ENCODE measurements at places on chromosomes 3 and 15.

- DNase-seq = no peak
These were observed 249.3 kb upstream of the TGFBR2 start for GRCh38 chr3:30356866-30357753.

DNA sequence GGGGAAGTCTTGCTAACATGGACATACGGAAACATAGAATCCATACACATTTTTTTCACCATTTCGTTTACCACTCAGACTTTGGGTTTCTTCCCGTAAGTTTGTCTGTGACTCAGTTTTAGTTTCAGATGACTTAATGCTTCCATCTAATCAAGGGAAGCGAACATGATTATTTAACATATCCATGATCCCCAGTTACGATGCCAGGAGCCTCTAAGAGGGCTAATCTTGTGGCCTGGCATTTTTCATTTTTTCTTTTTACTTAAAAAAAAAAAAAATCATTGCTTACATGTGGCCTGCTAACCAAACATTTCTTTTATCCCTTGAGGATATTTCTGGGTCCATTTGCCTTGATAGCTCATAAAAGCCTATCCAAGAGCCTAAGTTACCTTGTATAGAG lies 20.2 kb upstream of the PLOD2 start:
- DNase-seq = no peak

DNA sequence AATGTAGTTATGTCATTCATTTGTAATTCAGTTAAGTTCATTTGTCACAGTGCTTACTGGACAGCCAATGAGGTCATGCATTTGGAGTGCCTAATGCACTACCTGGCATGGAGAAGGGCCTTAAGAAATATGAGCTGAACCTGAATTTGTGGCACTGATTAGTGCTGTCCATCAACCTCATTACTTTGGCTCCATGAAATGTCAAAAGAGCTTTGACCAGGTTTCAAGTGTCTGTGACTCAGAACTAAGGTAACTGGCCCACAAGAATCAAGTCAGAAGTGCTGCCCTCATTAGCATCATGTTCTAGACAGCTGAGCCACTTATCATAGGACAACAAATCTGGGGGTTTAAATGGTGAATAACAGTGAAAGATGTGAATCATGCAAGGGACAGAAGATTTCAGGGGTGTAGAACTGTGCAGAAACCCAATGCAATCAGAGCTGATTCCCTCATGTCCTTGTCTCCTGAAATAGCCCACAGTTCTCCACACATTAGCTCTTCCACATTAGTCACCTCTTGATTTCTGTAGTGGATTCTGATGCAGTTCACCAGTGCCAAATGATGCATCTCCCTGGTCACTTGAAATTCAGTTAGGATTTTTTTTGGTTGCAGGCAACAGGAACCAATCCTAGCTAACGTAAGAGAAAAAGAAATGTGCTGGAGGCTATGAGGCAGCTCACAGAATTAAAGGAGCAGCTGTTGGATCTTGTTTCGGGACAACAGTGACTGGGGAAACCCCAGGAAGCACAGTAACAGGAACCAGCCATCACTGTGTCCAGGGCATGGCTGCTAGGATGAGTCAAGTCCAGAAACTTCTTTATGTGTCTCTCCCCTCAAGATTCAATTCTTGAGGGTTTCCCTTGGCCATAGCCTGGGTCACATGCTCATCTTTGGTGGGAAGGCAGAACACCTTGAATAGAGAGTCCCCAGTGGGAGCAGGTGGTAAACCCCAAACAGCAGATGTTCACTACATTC lies 38.7 kb downstream of the CHST2 start:
- peak; percentile 46 for DNase-seq

DNA sequence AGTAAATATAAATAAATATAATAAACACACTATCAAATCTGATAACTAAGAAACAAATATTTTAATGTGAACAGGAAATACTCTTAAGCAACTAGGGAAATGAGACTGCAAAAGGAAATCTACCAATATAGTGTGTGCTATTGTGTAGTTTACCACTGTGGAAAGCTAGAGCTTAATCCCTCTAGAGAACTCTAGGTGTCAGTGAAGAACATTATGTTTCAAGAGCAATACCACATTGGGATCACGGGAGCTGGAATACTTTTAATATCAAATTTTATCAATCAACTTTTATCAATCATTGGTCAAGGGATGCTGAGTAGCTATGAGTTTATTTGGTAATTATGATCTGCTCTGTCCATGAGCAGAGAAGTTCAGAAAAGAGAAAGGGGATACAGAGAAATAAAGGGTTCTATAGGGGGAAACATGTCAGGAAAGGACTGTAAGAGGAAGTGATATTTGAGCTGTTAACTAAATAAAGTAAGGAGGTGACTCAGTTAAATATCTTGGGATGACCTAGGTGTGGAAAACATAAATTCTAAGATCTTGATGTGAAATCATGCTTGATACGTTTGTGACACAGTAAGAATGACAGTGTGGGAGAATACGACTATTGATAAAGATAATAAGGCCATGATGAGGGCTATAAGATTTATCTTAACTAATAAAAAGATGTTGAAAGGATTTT lies 762.2 kb upstream of the ALCAM start:
- no peak for DNase-seq

DNA sequence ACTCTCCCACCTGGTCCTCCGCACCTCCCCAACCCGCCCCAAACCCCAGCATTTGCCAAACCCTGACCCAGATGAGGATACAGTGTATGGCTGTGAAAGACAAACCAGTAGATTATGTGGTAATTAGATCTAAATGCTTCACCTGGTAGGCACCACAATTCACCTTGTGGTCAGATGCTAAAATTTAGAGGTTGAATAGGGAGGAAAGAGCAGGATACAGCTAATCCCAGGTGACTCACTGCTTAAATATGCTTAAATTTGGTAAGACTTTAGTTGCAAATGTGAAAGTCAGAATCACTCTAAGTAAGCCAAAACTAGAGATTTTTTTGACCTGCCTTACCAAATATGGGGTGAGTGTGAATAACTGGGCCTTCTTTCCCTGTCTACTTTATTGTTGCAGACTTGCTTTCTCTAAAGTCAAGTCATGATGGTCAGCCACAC lies 105.5 kb downstream of the MME start:
- no peak for DNase-seq

DNA sequence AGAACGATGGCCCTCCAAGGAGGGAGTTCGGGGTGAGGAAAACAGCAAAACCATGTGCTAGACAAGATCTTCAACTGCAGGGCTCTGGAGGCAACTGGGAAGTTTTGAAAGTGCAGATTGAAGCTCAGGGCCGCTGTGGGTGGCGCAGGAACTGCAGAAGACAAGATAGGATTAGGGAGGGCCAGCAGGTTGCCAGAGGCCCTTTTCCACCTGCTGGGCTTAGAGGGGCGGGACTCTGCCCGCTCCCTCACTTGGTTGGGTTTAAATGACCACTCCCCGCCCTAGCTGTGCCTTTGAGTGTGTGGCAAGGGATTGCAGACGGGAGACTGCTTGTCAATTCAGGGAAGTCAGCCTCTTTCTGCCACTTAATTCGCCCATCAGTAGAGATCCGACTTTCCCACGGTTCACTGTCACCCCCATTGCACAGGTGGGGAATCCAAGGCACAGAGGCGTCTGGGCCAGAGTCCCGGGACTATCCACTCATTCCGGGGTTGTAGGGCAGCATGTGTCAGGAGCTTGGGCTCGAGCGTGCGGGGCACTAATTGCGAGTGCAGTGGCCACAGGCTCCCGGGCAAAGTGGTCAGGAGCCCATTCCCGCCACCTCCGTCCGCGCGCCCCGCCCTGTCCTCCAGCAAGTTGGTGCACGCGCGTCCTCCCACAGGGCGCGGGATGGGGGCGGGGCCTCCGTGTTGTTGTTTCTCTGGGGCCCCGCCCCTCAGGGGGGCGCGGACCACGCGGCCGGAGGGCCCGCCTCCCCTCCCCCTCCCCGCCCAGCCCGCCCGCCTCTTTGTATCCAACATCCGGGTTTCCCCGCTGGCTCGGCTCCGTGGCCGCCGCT lies at the start of gene ACVR2B:
Gene ACVR2B (plus strand): TSS at position 816 of the 838 bp plus-strand sequence. CDS start 433 bp downstream, outside the sequence.
- DNase-seq = peak; percentile 85

DNA sequence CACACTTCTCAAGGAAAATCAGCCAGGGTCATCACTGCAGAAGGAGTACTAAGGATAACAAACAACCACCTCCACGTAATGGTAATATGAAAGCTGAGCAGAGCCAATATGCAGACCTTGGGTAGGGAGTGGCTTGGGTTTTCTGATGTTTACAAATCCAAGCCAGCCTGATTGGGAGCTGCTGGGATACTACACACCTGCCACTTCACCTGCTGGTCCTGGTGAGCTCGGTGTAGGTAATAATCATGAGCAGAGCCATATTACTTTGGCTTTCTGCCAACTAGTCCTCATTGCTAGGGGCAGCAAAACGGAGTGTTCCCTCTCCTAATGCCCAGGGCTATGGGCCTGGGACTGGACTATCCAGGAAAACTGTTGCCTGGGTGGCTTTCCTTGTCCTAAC lies 433.5 kb upstream of the PPP2R3A start:
- DNase-seq = no peak

DNA sequence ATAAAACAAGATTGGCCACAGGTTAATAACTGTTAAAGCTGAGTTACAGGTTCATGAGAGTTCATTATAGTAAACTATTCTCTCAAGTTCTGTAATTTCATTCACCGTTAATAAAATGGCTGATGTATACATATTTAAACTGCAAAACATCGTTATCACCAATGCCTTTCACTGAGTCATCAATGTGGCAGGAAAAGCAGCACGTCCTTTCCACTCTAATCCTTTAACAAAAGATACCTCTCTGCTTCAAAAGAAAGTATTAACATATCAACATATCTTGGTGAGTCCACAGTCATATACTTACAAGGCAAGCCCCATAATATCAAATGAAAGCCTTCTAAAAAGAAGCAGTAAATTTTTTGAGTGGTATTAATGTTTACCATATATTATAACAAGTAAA lies 54.5 kb downstream of the UACA start:
- no peak for DNase-seq

GRCh38 chr3:106534206-106534605 lies 665.4 kb upstream of the CBLB start:
- DNase-seq = peak; percentile 79

- DNase-seq = no peak
These were observed 482.6 kb upstream of the TPRG1 start for GRCh38 chr3:188689101-188689574.

DNA sequence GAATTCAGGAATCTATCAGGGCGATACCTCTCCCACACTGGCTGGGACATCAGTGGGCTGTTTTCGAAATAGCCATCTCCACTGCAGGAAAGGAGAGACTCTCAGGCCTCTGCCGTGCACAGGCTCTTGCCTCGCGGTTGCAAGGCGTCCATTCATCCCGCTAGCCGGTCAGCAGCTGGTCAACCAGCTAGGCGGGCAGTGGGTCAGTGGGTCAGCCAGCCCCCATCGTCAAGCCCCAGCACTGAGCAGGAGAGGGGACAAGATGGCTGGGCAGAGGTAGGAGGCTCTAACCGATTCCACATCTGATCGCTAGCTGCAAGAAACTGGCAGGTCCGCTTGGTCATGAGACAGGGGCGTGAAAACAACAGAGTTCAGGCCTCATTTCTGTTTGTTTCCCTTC lies 45.1 kb downstream of the MUC4 start:
- DNase-seq = no peak

DNA sequence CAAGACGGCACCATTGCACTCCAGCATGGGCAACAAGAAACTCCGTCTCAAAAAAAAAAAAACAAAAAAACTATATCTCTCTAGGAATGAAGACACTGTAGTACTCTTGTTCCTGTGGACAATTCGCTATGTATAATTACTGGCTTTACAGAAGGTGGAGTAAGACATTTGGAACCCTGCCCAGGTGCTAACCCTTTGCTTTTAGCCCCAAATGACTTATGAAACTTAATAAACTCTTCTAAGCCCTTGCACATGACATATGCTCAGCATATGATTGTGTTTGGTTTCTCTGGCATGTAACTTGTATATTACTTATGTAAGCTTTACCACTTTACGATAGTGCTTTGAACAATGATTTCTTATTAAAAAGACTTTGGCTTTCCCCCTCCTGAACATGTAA lies 27.3 kb upstream of the PRTG start:
- DNase-seq = no peak

- no peak for DNase-seq
These were observed 520.0 kb downstream of the GABRG3 start for GRCh38 chr15:27490867-27491595.

- DNase-seq = no peak
These were observed 3.2 kb upstream of the ATP13A3 start for GRCh38 chr3:194489736-194490612.

DNA sequence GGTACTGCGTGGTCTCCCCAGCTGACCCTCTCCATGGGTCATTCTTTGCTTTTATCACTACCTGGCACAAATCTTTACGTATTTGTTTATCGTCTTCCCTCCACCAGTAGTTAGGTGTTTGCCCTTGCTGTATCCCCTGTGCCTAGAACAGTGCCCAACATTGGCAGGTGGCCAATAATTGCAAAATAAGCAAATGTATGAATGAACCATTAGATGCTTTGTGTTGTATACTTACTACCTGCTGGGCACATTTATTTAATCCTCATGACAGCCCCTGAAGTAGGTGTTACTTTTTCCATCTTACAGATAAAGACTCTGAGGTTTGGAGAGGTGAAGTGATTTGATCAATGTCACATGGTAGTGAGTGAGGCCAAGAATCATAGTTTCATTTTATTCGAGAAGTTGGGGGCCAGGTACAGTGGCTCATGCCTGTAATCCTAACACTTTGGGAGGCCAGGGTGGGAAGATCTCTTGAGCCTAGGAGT lies 2.0 kb upstream of the TWF2 start:
- no peak for DNase-seq

- DNase-seq = no peak
These were observed 1.9 kb downstream of the UQCRC1 start for GRCh38 chr3:48607519-48607918.

DNA sequence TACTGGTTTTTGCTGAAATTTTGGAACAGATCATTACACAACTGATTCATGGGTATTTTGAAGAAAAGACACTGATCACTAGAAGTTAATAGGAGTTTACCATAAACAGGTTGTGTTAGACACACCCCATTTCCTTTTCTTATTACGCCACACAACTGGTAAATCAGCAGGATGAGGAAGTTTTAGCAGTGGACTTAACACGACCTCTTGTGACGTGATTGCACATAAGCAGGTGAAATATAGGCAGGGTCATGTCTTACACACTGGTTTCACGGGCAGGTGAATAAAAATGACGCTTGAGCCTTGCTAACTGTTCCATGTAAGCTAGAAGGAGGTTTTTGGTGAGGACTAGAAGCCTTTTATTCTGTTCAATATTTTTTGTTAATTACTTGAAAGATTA lies 27.1 kb upstream of the TPRG1 start:
- DNase-seq = peak; percentile 52

DNA sequence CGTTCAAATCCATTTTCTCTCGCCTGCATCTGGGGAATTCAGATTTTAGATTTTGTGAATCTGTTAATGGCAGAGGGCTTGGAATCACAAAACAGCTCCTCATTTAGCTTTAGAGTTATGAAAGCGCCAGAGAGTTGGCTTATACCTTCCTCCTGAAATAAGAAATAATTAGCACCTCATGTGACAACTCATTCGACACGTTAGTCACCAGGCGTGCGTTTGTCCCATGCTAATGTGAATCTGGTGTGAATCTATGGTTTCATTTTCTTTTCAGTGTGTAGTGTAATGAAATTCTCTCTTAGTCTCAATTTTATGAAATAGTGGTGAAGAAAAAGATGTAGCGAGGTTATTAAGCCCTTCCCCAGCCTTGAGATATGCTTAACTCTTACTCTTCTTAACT lies 89.4 kb downstream of the EDEM1 start:
- no peak for DNase-seq
